ENCODE measurements at places on chromosomes 3 and 15.

- DNase-seq, result no peak
Observed at GRCh38 chr3:83500422-83500821, 1458.4 kb upstream of the CADM2 start.

- no peak for DNase-seq
Observed at GRCh38 chr3:184715943-184716621, 4.2 kb upstream of the MAGEF1 start.

DNA sequence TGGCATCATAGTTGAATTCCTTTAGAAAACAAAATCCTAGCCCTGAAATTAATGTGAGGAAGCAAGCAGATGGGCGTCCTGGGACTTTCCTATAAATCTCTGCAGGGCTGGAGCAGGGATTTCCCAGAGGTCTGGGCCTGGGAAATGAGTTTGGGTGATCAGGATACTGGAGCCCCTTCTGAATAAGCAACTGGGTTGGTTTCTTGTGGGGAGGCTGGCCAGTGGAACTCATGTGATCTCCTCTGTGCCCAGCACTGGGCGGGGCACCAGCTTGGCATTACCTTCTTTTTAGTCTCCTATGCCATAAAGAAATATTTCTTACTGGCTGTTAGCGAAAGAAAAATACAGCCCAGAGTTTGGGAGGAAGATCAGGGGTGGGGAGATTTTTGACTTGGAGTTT lies 1.7 kb downstream of the THSD4 start:
- DNase-seq, result no peak

DNA sequence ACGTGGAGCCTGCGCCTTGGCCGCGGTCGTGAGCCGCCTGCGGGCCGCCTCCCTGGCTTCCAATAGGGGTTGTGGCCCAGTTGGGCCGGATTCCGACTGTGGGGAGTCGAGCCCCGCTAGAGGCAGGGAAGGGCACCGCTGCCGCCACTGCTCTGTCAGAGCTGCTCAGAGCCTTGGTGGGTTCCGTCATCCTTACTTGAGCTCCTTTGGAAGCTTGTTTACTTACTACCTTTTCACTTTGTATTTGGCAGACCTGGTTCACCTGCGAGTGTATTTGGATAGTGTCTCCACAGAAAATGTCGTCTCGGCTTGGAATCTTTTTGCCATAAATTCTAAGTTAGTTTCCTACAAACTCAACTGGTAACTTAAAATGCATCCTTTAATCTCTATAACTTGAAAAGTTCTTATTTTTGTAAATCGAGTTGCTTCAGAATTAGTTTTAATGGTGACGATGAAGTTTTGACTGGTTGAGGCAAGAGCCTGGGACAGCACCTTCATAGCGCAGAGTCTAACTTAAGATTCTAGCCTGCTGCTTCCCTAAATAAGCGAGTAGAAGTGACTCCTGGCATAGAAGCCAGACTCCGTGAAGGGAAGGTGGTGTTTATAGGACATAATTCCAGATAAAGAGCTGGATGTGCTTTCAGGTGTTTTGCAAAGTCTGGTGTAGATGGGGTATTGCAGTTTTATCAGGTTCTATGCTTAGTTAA lies 800 bp downstream of the DAG1 start:
- DNase-seq, result no peak

GRCh38 chr3:65233561-65233960 lies 545.8 kb upstream of the ADAMTS9 start:
- no peak for DNase-seq

DNA sequence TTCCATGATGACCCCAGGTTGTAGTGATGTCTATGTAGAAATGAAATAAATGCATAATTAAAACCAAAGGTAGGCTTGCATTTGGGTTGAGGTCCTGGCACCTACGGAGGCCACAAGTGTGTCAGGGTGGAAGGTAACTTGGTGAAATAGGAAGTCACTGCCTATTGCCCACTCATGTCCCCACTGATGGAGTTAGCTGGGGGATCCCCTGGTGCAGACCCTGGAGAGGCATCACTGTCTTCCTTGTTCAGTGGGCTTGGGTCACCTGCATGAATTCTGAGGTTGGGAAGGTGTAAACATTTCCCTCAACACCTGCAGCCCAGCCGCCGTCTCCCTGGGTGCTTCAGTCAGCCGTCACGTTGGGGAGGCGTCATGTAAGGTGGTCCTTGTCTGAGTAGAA lies 97.1 kb downstream of the APBA2 start:
- DNase-seq, result no peak

DNA sequence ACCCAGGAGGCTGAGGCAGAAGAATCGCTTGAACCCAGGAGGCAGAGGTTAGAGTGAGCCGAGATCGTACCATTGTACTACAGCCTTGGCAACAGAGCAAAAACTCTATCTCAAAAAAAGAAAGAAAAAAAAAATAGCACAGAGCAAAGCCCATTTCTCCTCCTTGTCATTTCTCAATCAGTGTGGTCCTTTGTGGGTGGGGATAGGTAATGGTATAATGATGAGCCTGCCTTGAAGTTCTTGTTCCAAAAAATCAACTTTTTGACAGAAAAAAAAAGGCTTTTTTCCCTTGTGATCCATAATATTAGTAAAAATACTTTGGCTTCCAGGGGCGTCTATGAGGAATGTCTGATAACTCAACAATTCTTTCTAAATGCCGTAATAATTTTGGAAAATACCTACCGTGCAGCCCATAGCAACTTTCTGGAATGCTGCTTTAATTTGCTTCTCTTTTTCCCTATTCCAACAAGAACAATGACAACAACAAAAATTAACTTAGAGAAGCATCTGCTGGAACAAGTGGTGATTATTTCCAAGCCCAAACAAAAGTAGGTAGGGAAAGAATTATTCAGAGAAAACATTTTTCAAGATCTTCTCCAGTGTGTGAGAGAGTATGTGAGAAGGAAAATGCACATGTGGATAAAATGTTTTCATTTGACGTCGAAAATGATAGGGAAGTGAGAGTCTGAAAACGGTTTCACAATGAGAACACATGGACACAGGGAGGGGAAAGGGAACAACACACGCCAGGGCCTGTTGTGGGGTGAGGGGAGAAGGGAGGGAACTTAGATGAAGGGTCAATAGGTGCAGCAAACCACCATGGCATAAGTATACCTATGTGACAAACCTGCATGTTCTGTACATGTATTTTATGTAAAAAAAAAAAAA lies 337.8 kb downstream of the RBMS3 start:
- no peak for DNase-seq

- DNase-seq, result no peak
Observed at GRCh38 chr3:149466192-149466591, 8.3 kb upstream of the TM4SF4 start.
